ENCODE measurements at places on chromosomes 2 and 18. TPM values are rescaled to one million over a fixed set of nuclear protein-coding genes. Genes with fewer than 3 reads are reported as not detected.

GRCh38 chr2:119462574-119462973 lies 30.9 kb downstream of the TMEM37 start:
- no peaks in the 10 kb centered on the region for H3K4me1 ChIP-seq
- no peaks in the 10 kb centered on the region for H3K36me3 ChIP-seq
- no peak overlapping the region for H3K27ac ChIP-seq
- no peak for DNase-seq

DNA sequence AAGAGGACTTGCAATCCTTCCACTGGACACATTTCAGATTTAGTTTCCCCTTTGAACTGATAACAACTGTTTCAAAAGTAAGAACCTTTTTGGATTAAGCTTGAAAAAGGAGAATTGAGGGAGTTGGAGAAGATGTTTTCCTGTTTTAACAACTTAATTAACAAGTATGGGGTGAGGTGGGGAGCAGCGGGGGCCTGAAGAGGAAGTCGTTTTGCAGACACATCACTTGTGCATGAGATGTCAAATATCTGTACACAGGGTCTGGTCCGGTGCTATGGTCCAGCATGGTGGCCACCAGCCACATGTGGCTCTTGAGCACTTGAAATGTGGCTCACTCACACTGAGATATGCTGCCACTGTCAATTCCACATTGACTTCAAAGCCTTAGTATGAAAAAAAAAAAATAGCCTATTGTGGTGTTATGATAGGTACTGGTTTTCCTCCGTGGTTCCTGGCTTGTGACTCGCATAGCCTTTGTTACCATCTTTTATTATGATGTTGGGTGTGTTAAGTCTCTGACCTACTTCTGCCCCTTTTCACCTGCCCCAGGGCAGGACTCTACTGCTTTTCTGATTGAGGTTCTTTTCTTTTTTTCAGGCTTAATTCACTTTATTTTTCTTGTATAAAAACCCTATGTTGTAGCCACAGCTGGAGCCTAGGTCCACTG lies 205.5 kb downstream of the BCL2 start:
- DNase-seq = no peak
- no peak overlapping the region for H3K4me3 ChIP-seq
- H3K27me3 ChIP-seq = no peaks in the 10 kb centered on the region

- H3K4me1 ChIP-seq = no peaks in the 10 kb centered on the region
- DNase-seq = no peak
- peaks cover 35% of the 10 kb centered on the region for H3K36me3 ChIP-seq
Observed at GRCh38 chr2:216142540-216142939, 33.4 kb downstream of the XRCC5 start.

Gene RBBP8
- polyA plus RNA-seq = 5.2 TPM

Gene CAPN10
- 92.1 TPM for polyA plus RNA-seq

Gene GCG
- not detected for polyA plus RNA-seq

Gene DNAJB2
- polyA plus RNA-seq = 222 TPM

Gene TTN
- polyA plus RNA-seq = 1.0 TPM
